ENCODE measurements at places on chromosomes 13 and 19.

- DNase-seq, result no peak
Measured at GRCh38 chr13:45331123-45331619, 9.8 kb downstream of the TPT1 start.

DNA sequence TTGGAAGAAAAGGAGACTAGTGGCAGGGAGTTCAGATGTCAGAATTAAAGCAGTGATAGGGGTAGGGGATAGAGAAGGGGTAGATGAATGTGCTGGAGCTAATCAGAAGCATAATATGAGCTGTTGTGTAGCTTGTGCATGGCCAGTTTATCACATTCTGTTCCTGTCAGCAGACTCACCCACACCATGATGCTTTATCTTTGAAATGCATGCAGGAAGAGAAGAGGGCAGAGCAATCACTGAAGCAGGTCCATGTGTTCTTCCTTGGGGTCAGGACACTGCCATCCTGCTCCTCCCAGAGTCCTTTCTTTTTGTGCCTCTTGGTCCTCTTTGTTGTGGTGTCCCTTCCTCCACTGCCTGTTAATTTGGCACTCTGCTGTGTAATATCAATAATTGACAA, 5.8 kb downstream of the CHAMP1 start:
- no peak for DNase-seq

- no peak for DNase-seq
Measured at GRCh38 chr19:41174297-41174928, 18.6 kb upstream of the CYP2S1 start.

- DNase-seq, result no peak
Measured at GRCh38 chr13:101415358-101416174, 742 bp downstream of the NALCN start.

DNA sequence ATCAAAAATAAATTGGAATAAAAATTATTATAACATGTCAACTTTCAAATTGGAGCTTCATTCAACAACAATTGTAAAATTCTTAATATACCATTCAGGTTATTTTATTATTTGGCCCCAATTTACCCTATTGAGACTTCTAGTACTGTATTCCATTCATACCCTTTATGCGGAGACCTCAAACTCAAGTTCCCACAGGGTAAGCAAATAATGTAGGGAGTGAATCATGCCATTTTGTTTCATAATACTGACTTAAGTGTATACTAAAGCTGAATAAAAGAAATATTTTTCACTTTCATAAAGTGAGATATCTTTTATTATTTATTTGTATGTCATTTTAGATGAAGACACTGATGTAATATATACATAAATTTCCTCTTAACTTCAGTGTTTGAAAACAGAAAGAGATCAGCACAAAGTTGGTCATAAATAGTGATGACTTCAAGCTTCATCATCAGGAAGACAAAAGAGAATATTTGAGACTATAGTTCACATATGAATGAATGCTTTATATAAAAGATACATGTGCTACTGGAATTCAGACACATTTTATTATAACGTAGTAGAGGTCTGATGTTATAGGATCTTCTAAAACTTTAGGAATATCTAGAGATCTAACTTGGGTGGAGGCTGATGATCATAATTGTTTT, 894.4 kb upstream of the PCDH9 start:
- DNase-seq, result no peak

- DNase-seq, result no peak
Measured at GRCh38 chr13:96181911-96182310, 92.0 kb downstream of the HS6ST3 start.

GRCh38 chr19:49551531-49551930, 23.7 kb downstream of the RCN3 start:
- no peak for DNase-seq

- DNase-seq, result peak; percentile 1
Measured at GRCh38 chr19:12364391-12365235, 870 bp downstream of the ZNF442 start.

DNA sequence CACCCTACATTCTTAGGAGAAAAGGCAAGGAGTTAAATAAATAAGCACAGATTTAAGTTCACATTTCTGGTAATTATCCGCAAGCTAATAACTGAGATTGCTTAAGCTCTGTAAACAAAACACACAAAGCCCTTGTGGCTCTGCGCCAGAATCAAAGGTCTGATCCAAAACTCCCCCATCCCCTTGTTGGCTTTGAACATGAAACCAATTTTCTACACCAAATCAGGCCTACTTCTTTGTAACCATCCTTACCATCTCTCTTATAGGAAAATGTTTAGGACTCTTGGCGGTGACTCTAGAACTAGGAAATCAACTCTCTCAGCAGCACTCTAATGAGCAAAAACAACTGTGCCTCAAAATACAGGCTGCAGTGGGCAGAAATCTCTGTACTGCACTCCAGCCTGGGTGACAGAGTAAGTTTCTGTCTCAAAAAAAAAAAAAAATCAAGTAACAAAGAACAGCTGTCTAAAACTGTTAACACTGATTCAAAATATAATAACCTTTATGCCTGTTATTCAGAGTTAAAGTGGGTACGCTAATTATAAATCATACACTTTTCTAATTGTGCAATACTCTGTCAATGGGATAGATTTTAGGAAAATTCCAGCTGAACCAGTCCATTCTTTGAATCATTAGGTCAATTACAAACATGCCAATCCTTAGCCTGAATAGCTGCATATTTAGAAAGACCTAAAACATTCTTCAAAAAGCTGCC, 25.8 kb downstream of the ABCC4 start:
- DNase-seq, result no peak

DNA sequence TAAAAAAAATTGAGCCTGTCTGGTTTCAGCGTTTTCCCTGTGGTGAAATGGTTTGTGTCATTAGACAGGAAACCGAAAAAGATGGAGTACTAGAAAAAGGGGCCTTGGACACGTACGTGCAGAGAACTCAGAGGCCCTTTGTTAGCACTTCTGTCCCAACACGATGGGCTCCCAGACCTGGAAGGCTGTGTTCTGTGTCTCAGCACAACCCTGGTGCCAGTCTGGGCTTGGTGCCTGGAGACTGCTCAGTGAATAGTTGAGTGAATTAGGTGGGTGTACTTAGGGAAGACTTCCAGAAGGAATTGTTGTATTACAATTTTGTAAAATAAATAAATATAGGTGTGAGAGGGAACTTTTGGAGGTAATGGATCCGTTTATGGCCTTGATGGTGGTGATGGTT, 8.7 kb downstream of the ZNF71 start:
- DNase-seq, result no peak

DNA sequence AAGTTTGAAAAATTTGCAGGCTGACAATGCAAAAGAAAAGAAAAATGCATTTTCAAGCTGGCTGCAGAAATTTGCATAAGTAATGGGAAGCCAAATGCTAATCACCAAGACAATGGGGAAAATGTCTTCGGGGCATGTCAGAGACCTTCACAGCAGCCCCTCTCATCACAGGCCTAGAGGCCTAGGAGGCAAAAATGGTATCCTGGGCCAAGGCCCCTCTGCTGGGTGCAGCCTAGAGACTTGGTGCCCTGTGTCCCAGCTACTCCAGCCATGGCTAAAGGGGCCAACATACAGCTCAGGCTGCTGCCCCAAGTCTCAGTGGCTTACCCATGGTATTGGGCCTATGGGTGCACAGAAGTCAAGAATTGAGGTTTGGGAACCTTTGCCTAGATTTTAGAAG, 155.2 kb downstream of the B3GLCT start:
- no peak for DNase-seq

- no peak for DNase-seq
Measured at GRCh38 chr19:19610376-19611202, 7.9 kb downstream of the PBX4 start.

DNA sequence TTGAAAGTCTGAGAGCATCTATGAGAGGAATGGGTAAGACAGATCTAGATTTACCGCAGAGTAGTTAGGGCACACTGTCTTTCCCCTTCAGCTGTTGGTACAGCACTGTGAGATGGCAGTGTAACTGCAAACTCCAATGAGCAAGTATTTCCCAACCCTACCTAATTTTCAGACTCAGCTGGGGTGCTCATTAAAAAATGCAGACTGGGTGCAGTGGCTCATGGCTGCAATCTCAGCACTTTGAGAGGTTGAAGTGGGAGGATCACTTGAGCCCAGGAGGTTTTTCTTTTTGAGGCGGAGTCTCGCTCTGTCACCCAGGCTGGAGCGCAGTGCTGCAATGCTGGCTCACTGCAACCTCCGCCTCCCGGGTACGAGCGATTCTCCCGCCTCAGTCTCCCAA, 12.6 kb downstream of the QPCTL start:
- no peak for DNase-seq

- no peak for DNase-seq
Measured at GRCh38 chr13:113112893-113113845, 7.6 kb downstream of the F7 start.

GRCh38 chr13:71803066-71803465, 63.9 kb downstream of the DACH1 start:
- DNase-seq, result no peak

DNA sequence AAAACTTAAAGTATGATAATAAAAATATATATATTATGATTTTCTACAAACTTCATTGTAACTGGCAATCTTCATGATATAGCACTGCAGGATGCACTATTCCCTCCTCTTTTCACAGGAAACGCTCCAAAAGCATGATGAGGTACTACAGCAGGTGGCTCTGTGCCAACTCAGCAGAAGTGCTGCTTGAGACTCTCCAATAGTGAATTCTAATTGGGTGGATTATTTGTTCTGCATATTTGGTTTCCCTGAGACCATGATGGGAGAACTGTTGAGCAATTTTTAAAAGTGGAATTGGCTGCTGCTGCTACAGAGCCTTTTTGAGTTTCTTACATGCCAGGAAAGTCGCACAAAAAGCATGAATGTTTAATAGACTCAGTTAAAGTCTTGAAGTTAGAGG, 1782.4 kb upstream of the PCDH20 start:
- DNase-seq, result no peak

- DNase-seq, result no peak
Measured at GRCh38 chr13:105448811-105449210, 1086.7 kb downstream of the EFNB2 start.

GRCh38 chr13:98540476-98540875, 36.4 kb downstream of the STK24 start:
- DNase-seq, result no peak

- DNase-seq, result peak; percentile 89
Measured at GRCh38 chr13:94433055-94433961, 46.2 kb downstream of the DCT start.

GRCh38 chr19:4369888-4370260, 26.5 kb downstream of the MPND start:
- DNase-seq, result no peak

DNA sequence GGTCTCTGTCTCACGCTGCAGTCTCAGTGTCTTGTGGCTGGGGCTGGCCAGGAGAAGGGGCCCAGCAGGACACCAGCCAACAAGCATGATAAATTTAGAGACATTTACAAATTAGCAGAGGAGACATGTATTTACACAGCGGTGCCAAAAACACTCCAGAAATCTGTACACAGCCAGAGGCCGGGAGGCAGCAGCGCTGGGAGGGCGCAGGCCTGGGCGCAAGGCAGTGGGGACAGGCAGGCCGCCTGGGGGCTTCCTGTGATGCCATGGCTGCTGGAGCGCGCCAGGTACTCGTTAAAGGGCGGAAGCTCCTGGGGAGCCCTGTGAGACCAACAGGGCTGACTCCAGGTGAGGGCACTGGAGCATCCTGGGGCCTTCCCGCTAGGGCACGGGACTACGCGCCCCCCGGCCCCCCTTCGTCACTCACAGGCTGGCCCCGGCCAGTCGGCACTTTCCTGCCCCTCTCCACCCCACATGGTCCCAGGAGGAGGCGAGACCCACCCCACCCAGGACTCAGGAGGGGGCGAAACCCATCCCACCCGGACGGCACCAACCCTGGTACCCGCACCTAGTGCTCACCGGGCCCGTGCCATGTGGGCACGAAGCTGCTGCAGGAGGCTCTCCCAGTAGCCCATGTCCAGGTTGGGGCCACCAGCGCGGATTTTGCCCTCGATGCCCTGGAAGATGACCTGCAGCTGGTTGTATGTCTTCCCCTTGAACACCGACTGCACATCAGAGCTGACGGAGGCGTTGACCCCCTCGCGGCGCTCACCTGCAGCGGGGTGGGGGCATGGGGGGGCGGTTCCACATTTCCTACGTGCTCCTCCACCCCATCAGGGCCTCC, 7.4 kb upstream of the TBXA2R start:
- no peak for DNase-seq

DNA sequence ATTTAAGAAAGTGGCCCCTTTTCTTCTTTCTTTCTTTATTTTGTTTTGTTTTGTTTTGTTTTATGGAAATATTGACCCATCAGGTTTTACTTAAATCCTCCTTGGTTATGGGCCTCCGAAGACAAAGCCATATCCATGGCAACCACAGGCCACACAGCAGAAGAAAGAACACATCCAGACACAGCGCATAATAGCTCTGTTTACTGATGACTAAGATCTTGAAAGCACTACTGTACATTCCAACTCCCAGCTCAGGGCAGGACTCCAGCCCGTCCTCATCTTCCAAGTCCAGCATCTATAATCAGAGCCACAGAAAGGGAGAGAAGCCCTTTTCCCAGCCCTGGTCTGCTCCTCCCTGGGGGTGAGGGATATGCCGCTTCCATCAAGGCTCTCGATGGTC, 84.3 kb downstream of the NUFIP1 start:
- DNase-seq, result peak; percentile 42

DNA sequence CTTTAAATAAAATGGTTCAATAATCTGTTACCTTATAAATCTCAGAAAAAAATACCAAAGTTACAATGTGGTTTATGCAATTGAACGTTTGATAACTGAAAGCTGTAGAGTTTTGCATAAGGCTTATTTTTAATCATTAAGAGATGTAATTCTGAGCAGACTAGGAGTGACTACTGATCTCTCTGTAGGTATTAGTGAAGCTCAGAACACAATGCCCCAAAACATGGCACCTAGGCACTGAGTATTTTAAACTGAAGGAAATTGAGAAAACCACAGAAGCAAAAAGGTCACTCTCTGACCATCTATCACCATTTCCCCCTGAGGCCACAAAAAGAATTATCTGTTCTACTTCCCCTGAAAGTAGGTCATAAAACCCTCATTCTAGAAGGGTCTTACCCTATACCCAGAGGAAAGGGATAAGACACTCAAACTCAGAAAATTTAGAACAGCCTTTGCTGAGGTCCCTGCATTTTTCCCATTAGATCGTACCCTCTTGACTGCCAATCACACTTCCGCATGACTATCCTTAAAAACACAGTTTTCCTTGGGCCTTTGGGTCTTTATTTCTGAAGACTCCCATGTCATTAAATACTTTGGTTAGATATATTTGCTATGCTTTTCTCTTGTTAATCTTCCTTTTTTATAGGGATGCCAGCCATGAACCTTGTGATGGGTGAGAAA, 158.1 kb downstream of the PCDH9 start:
- DNase-seq, result no peak

GRCh38 chr13:99916366-99917103, 55.0 kb downstream of the ZIC5 start:
- no peak for DNase-seq

All from NCI-H2227 treated with DMSO at 0.1 percent for 48 hours (cell line).